Stomach (tissue), 19 donors: ENCODE measurements at places on chromosomes 2 and 18. TPM values are rescaled to one million over a fixed set of nuclear protein-coding genes. Genes with fewer than 3 reads are reported as not detected.

The C2orf81 gene
- 2.1 TPM for polyA plus RNA-seq

The FAM237A gene
- not detected for polyA plus RNA-seq

DNA sequence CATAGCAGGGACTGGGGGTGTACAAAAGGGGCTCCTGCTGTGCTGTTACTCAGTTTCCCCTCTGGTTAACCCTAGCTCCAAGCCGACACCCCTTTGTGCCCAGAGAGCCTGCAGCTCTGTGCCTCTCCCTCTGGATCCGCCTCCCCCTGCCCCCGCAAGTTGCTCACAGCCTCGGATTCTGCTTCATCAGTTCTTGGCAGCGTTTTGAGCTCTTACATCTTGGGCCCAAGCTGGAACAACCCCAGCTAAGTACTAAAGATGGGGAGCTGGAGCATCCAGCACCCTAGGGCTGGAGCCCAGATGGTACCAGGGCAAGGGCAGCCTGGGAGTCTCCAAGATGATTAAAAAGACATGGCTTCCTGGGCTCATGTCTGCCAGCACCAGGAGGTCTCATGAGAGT lies 40.7 kb downstream of the POMC start:
- DNase-seq = no peak

- no peak for DNase-seq
Observed at GRCh38 chr2:105451571-105452166, 52.8 kb upstream of the FHL2 start.

- DNase-seq = no peak
Observed at GRCh38 chr2:133194362-133194655, 374.0 kb downstream of the NCKAP5 start.

- no peak for DNase-seq
Observed at GRCh38 chr2:66438891-66439811, 4.2 kb downstream of the MEIS1 start.

DNA sequence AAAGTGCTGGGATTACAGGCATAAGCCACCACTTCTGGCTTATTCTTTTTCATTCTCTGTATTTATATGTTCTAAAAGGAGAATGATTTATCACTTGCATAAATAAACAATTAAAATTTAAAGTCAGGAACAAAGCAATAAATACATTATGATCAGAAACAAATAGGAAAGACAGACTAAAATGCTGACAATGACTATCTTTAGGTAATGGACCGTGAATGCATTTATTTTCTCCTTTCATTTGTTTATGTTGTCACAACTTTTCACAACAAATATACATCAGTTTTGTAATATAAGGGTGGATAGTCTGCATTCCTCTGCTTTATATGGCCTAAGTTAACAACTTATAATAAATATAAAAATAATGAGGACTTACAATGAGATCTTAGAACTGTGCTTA lies 199.2 kb upstream of the EPHA4 start:
- no peak for DNase-seq

GRCh38 chr2:120559401-120559800 lies 176.3 kb upstream of the GLI2 start:
- no peak for DNase-seq

DNA sequence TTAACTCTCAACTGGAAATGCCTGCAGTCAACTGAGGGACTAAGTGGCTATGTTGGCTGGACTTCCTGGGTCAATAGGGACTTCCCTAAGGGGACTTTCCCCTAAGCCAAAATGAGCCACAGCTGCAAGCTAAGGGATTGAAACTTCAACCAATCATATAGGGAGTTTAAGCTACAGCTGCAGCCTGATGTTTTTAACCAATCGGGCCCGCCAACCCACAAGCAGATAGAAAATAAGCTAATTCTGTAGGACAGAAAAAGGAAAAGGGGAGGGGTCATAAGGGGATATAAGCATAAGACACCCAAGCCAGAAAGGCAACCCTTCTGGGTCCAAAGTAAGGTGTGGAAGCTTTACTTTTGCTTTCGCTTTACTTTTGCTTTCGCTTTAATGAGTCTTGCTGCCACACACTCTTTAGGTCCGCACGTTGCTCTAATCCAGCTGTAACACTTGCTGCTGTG lies 927.5 kb downstream of the ERBB4 start:
- DNase-seq = no peak

DNA sequence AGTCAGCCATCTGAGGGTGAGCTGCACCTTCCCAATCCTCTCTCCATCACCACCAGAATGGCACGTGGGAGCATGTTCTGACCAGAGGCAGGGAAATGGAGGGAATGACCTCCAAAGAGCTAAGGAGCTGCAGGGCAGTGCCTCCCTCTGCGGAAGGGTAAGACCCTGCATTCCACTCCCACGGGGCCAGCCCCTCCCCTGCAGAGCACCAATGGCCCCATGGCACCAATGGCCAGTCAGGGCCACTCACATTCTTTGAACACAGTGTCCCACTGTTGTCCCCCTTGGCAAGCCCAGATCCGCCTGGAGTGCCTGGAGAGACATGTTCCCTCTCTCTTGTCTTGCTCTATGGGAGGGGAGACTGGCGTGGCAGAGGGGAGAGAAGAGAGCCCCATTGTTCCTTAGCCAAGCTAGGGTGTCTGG lies 164.4 kb downstream of the TNS1 start:
- peak; percentile 54 for DNase-seq

- DNase-seq = no peak
Observed at GRCh38 chr2:100038011-100038410, 104.4 kb downstream of the AFF3 start.
